Activated CD4-positive, CD25-positive, alpha-beta regulatory T cell treated with anti-CD3 and anti-CD28 coated beads, Interleukin-2, amount 50 U/mL, for 16 hours (primary cell): ENCODE measurements at places on chromosomes 4 and X.

DNA sequence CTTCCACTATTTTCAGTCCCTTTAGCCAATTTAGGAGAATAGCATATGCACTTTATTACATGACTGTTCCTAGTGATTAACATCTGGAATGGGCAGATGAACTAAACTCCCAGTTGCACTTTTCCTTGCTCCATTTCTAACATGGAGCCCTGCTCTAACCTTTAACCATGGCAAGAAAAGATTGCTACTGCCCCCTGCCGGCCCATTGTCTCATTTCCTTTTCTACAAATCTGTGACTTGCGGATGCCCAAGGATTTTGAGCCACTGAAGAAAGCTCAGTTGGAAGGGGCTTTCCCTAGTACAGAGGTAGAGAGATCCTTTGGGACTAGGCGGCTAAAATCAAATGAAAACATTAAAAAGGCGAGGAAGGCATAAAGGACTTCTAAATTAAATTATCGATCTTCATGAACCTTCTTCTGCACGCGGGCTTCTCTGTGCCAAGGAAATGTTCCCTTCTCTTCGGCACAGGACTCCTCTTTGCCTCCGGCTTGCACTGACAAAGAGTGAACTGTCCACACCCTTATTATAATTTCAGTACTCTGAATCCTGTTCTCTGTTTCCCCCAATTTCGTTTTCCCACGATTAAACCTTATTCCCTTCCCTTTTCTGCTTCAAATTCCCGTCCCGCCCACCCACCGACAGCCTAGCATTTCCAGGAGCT is 577 bp upstream of the GLRA2 start:
- peak; percentile 5 for DNase-seq

DNA sequence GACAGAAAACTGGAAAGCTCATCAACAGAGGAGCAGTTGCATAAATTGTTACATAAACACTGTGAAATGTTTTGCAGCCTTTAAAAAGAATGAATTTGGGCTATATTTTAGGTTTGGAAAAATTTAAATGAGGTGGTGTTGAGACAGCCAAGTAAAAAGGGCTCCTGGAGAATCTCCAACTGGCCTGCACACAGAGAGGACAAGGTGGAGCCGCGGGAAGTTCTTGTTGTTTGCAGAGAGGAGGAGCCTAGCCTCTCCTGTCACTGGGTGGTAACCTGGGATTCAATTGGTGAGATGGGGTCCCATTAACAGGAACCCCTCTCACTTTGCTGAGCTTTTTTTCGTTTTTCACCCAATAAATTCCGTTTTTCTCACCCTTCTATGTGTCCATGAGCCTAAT is 13.4 kb downstream of the GIMD1 start:
- DNase-seq = no peak

- DNase-seq = no peak
These were observed 18.0 kb downstream of the ETDC start for GRCh38 chrX:135327299-135327698.

DNA sequence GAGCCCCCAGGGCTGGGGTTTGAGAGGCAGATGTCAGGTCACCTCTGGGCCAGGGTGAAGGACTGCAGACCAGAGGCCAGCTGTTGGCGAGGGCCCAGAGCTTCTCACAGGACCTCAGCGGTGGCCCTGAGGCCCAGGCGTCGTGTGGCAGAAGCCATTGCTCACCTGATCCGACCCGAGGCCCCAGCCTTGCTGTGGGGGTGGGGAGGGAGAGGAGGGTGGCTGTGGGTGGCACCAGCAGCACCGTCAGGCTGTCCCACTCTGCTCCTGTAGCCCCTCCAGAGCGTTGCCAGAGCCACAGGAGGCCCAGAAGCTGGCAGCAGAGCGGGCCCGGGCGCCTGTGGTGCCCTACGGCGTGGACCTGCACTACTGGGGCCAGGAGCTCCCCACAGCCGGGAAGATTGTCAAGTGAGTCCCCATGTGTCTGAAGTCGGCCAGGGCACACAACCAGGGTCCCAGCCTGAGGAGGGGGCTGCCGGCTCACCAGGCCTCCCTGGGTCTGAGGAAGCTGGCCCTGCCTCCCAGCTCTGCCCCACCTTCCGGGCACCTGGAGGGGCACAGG is 28.8 kb downstream of the UVSSA start:
- no peak for DNase-seq

- no peak for DNase-seq
These were observed 124.4 kb downstream of the RELL1 start for GRCh38 chr4:37561803-37562207.

- DNase-seq = no peak
These were observed 62.3 kb upstream of the ADAMTS3 start for GRCh38 chr4:72631296-72631695.

- no peak for DNase-seq
These were observed 32.5 kb upstream of the SLC2A9 start for GRCh38 chr4:10053635-10054453.

GRCh38 chrX:143094417-143095023 is 68.8 kb downstream of the SPANXN4 start:
- no peak for DNase-seq

GRCh38 chrX:41153448-41153847 is 68.2 kb downstream of the USP9X start:
- DNase-seq = no peak

GRCh38 chr4:54723220-54723619 is 65.5 kb downstream of the KIT start:
- DNase-seq = no peak

GRCh38 chrX:102659790-102660757 is 8.8 kb downstream of the GPRASP1 start:
- peak; percentile 66 for DNase-seq

DNA sequence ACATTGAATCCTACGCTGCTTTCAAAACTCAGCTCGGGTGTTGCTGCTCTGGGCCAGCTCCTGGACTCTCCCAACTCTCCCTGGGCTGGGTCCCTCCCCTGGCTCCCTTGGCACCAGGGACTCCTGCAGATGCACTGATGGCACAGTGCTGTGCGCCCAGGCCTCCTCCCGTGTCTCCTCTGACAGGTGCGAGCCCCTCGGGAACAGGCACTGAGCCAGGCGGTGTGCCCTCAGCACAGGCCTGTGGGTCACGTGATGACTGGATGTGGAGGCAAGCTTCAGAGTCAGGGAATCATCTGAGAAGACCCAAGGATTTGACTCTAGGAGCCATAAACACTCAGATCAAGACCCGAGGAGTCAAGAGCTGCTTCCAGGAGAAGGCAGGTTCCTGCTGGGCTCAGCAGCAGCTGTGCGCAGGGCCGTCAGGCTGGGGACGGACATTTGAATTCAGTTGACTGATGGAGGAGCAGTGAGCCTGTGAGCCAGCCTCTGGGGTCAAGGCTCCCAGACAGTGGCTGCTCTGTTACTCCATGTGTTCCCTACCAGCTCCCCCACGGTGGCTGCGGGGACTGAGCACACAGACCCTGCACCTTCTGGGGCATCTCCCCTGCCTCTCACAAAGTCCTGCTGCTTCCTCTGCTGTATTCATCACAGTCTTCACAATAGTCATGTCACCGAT is 33.0 kb downstream of the NAT8L start:
- no peak for DNase-seq

DNA sequence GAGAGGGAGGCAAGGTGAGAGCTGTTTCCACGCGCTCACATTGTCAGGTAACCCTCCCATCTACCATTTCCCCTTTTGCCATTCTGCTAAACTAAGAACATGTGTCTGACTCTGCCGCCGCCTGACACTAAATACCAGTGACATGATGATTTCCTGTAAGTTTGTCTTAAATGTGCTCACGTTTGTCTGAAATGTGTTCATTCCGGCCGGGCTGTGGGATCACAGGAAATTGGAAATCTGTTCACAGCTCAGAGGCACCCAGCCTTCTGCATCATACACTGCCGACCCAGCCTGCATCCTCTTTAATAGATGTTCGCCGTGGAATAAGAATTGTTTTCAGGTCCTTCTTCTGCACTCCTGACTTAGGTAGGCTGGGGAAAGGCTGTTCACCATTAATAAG is 336.2 kb upstream of the PPARGC1A start:
- DNase-seq = no peak

- no peak for DNase-seq
These were observed 645.8 kb downstream of the CENPC start for GRCh38 chr4:66899422-66900065.

GRCh38 chrX:113770806-113771205 is 813.1 kb upstream of the HTR2C start:
- DNase-seq = no peak

GRCh38 chr4:122830426-122831095 is 3.9 kb downstream of the FGF2 start:
- DNase-seq = no peak

DNA sequence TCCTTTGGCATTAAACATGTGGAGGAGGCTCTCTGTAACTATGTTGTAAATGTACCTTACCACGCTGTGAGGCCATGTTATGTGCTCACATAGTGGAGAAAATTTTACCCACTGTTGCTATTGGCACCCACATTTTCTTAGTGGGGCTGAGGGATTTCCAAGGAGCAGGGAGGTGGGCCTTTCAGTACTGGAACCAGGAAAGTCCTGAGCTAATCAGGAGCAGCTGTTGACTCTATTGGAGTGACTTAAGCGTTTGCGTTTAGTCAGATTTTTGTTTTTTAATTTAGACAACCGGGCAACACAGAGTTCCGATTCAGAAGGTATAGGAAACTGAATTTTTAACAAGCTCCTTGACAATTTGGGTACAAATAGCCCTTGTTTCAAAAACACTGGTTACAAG is 30.7 kb upstream of the WDR17 start:
- DNase-seq = no peak

DNA sequence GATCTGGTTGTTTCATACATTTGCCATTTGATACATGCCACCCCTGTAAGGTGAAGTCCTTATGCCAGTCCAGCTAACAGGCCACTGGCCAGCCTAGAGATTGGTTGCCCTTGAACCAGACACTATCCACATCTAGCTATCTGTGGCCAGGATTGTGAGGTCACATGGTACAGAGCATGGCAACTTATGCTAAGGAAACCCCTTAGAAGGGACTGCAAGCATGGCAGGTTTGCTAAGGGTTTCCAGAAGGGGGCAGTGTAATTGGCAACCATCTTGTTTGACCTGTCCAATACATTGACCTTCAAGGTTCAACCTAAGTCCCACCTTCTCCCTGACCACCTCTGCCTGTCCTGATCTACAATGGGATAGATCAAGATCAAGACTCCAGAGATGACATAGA is 47.5 kb downstream of the SMC1A start:
- DNase-seq = no peak

DNA sequence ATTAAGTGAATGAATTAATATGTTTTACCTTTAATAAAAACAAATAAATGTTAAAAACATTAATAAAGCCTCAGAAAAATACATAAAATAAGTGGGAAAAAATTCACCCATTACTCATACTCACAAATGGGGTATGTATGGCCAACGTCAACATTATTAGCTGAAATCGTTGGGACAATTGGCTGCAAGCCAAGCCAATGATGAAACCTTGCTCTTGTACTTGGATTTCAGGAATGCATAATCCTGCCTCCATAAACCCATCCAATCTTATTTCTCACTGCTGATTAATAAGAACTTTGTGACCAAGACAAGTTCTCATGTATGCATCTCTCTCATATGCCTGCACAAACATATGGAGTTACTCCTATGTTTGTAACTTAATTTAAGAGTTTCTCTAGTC is 35.3 kb upstream of the ADAMTS3 start:
- DNase-seq = no peak

- no peak for DNase-seq
These were observed 263.1 kb downstream of the GUCY2F start for GRCh38 chrX:109218761-109219160.

DNA sequence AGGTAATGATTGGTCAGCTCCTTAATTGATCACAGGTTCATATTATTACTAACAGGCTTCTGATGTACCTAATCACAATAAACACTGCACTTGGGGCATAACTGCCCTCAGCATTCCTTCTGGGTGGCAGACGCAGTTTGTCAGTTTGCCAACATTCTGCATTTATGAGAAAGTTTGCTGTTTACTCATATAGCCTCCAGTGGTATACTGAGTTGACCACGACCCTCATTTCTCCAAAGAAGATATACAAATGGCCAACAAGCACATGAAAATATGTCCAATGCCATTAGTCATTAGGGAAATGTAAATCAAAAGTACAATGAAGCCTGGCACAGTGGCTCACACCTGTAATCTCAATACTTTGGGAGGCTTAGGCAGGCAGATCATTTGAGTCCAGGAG is 26.3 kb downstream of the EFHC2 start:
- DNase-seq = no peak

DNA sequence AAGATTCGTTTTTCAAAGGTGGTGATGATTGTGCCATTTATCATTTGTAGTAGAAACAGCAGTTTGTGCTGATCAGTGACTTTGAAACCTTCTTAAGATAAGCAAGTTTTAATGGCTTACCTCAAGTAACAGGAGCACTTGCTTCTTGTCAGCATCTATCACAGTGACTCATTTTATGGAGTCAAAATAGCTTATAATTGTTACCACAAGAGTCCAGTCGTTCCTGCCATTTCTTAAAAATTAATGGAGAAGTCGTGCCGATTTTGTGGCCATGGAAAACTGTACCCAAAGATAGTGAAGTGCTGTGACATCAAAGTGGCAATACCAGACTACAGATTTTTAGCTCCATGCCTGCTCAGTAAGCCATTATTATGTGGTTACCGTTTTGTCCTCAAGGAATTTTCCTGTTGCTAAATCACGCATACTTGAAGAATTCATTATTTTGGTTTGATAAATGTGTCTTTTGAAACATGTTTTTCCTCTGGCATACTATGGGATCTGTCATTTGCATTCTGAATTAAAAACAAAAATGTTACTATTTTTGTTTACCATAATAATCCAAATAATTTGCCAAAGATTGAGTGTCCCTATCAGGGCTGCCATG is 129.9 kb downstream of the CBR4 start:
- DNase-seq = no peak

DNA sequence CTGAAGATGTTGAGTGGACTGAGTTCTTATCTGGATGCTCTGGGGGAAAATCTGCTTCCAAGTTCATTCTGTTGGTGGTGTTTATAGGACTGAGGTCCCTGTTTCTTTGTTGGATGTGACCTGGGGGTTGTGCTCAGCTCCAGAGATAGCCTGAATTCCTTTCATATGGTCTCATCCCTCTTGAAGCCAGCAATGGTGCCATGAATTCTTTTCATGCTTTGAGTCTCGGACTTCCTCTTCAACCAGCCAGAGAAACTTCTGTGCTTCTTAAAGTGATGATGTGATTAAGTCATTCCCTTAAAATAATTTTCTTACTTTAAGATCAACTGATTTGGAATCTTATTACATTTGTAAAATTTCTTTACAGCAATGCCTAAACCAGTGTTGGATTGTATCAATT is 233.8 kb upstream of the UGT8 start:
- no peak for DNase-seq

- no peak for DNase-seq
These were observed 16.8 kb downstream of the MAN2B2 start for GRCh38 chr4:6591781-6592180.

- no peak for DNase-seq
These were observed 212.7 kb downstream of the SLIT2 start for GRCh38 chr4:20464381-20464780.

DNA sequence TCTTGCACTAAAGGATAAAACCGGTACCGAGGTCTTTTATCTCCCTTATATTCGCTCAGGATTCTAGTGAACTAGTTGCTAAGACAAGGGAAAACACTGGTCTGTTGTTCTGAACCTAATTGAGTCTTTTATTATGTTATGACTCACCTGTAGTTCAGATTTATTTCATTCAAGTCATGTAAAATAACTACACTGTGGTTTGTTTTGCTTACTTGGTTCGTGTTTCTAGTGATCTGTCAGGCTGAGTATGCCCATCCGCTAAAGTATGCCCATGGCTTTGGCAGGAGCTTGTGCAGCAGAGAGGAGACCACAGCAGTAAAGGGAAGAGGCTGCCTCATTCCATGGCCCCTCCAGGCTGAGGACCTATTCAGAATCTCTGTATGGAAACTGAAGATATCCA is 126.1 kb downstream of the AFF1 start:
- no peak for DNase-seq

- peak; percentile 13 for DNase-seq
These were observed 11.1 kb upstream of the FAM3A start for GRCh38 chrX:154526901-154527675.
